ENCODE measurements at places on chromosomes 11 and 22.

GRCh38 chr11:79090191-79090705, 350.6 kb downstream of the TENM4 start:
- no peak for DNase-seq

GRCh38 chr11:23539556-23539955, 679.3 kb upstream of the CCDC179 start:
- no peak for DNase-seq

- DNase-seq: no peak
Measured at GRCh38 chr11:67397536-67397935, 4.1 kb downstream of the PPP1CA start.

DNA sequence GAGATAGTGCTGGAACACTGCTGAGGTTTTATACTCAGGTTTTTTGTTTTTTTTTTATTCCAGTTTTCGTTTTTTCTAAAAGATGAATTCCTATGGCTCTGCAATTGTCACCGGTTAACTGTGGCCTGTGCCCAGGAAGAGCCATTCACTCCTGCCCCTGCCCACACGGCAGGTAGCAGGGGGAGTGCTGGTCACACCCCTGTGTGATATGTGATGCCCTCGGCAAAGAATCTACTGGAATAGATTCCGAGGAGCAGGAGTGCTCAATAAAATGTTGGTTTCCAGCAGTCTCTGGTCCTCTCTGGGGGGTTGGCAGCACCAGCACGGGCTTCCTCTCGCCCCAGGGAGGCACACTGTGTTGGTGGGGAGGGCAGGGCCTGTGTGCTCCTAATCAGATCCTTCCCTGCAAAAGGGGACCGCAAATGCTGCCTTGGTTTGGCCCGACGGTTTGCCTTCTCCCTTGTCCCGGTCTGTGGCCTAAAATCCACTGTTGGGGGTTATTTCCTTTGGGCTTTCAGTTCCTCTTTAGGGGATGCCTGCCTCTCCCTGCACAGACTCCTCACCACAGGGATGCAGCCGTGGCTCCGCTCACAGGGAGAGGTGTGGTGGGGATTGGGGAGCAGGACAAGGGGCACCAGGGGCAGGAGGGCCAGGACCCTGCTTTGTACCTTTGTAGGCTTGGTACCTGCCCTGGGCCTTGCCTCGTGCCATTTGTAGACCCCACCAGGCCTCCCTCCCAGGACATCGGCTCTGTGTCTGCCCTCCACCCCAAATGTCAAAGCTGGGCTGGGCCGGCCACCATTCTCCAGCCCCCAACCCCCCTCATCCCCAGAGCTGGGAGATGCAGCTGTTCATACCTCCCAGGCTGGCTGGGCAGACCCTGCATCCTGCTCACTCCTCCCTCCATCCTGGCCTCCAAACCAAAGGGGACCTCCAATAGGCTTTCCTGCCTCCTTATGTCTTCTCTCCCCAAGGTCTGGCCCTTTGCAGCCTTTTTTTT, 13.5 kb downstream of the MCAT start:
- DNase-seq: no peak

GRCh38 chr11:72772059-72772458, 19.9 kb upstream of the ARAP1 start:
- DNase-seq: no peak

GRCh38 chr11:111194860-111195568, 50.5 kb upstream of the POU2AF2 start:
- DNase-seq: no peak

DNA sequence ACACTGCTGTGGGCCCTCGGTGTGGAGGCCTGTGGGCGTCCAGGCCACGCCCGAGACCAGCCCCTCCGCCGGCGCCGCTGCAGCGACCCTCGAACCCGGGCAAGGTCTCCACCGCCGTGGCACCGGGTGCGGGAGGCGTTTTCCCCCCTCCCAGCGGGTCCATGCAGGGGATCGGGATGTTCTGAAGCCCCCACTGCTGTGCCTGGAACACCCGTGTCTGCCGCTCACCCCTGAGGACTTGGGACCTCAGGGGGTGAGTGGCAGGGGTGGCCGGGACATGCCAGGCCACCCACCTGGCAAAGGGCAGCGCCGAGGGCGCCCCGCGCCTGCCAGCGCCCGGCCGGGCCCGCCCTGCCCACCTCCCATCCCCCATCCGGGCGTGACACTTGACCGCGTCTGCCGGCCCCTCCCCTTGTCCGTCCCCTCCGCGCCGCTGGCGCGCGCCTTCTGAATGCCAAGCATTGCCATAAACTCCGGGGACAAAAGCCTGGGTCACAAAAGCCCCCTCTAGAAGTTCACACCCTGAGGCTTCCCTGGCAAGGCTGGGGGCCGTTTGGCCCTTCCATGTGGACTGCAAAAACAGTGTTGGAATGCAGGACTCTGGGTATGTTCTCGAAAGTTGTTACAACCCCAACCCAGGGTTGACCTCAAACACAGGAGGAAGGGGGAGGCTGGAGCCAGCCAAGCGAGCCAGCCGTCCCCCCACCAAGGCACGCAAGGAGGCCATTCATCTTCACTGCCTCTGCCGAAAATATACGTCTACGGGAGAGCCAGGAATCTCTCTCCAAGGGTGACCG, 819 bp upstream of the KCNQ1OT1 start:
- peak; percentile 42 for DNase-seq
